Activated T-helper 2 cell treated with anti-CD3 and anti-CD28 coated beads, Interferon-gamma antibody, Interleukin-2, Interleukin-4, amounts not matched to agents 10 μg/mL and 5 μg/mL and 100 μg/mL, durations not matched to agents 14 hours and 24 hours and 36 hours (primary cell): ENCODE measurements at places on chromosomes 1 and 21. TPM values are rescaled to one million over a fixed set of nuclear protein-coding genes. Genes with fewer than 3 reads are reported as not detected.

- no peak for DNase-seq
- no peaks in the 10 kb centered on the region for H3K27me3 ChIP-seq
- no peak overlapping the region for H3K27ac ChIP-seq
- H3K36me3 ChIP-seq, result no peaks in the 10 kb centered on the region
Observed at GRCh38 chr1:217393896-217394295, 237.0 kb downstream of the GPATCH2 start.

DNA sequence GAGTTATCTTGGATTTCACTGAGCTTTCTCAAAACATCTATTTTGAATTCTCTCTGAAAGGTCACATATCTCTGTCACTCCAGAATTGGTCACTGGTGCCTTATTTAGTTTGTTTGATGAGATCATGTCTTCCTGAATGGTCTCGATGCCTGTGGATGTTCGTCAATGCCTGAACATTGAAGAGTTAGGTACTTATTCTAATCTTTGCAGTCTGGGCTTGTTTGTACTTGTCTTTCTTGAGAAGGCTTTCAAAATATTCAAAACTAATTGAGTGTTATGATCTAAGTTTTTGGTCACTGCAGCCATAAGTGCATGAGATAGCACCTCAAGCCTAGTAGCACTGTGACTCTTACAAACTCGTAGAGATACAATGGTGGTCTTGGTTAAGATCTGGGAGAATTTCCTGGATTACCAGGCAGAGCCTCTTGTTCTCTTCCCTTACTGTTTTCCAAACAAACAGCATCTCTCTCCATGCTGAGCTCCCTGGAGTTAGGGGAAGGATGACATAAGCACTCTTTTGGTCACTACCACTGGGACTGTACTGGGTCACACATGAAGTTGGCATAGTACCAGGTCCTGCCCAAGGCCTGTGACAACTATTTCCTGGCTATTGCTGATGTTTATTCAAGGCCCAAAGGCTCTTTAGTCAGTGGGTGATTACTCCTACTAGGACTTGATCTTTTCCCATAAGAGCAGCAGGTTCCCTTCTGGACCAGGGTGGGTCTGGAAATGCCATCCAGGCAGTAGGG lies 25.6 kb downstream of the SLC22A15 start:
- no peak overlapping the region for H3K4me3 ChIP-seq
- peaks cover 7% of the 10 kb centered on the region for H3K4me1 ChIP-seq
- peaks cover 5% of the 10 kb centered on the region for H3K36me3 ChIP-seq
- no peak for DNase-seq
- H3K27me3 ChIP-seq, result peaks cover 3% of the 10 kb centered on the region
- no peak overlapping the region for H3K27ac ChIP-seq

DNA sequence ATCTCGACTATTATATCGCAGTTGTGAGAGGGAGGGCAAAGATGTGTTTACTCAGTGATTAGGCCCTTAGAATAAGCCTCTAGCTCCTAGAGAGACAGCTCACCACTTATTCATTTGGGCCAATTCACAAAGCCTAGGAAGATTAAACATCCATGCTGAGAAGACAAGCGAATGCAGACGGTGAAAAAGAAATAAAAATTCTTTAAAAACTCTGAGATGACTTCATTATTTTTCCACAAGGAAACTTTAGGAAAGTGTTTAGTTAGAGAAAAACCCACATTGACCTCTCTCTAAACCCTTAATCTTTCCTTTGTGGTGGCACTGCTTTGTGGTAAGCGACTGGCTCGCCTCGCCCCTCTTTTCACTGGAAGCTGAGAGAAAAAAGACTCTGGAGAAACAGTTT lies 146.8 kb upstream of the DMRTA2 start:
- no peak for DNase-seq
- no peaks in the 10 kb centered on the region for H3K27me3 ChIP-seq
- H3K4me1 ChIP-seq, result no peaks in the 10 kb centered on the region
- H3K27ac ChIP-seq, result no peak overlapping the region

- DNase-seq, result no peak
- H3K4me1 ChIP-seq, result peaks cover 46% of the 10 kb centered on the region
- H3K27ac ChIP-seq, result peak overlapping the region; percentile 13
- H3K36me3 ChIP-seq, result peaks cover 66% of the 10 kb centered on the region
- H3K27me3 ChIP-seq, result no peaks in the 10 kb centered on the region
Observed at GRCh38 chr1:84985365-84985764, 11.5 kb downstream of the MCOLN2 start.

GRCh38 chr1:224080115-224080774 lies 33.7 kb upstream of the FBXO28 start:
- H3K4me3 ChIP-seq, result no peak overlapping the region
- H3K4me1 ChIP-seq, result peaks cover 3% of the 10 kb centered on the region
- H3K36me3 ChIP-seq, result no peaks in the 10 kb centered on the region
- no peak overlapping the region for H3K27ac ChIP-seq
- DNase-seq, result no peak
- peaks cover 18% of the 10 kb centered on the region for H3K27me3 ChIP-seq

DNA sequence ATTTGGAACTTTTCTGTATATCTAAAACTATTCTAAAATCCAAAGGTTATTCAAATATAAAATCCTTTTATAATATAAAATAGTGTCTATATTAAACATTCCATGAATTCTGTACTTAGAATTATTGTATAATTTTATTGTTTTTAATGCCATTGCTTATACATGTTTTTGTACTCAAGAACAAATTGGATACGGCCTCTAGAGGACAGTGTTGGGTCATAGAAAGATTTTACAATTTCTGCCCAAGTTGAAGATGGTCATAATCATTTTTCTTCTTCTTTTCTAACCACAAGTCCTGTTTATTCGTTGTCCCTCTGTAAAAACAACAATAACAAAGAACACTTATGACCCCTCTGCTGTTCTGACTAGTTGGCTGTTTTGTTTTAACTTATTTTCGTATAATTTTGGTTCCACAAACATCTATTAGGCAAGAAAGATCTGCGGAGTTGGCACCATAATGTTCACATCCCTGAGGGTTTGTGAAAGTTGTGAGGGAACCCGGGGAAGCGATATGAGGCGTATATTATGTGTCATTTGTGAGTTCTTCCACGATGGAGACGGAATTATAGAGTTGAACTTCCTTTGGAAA lies 75.7 kb upstream of the KIF26B start:
- peaks cover 2% of the 10 kb centered on the region for H3K4me1 ChIP-seq
- no peak overlapping the region for H3K27ac ChIP-seq
- no peaks in the 10 kb centered on the region for H3K36me3 ChIP-seq
- peaks cover 4% of the 10 kb centered on the region for H3K27me3 ChIP-seq

- H3K27me3 ChIP-seq, result peaks cover 4% of the 10 kb centered on the region
- no peak overlapping the region for H3K27ac ChIP-seq
- peaks cover 10% of the 10 kb centered on the region for H3K4me1 ChIP-seq
- no peak for DNase-seq
Observed at GRCh38 chr1:43035821-43036741, 77.4 kb upstream of the SLC2A1 start.

DNA sequence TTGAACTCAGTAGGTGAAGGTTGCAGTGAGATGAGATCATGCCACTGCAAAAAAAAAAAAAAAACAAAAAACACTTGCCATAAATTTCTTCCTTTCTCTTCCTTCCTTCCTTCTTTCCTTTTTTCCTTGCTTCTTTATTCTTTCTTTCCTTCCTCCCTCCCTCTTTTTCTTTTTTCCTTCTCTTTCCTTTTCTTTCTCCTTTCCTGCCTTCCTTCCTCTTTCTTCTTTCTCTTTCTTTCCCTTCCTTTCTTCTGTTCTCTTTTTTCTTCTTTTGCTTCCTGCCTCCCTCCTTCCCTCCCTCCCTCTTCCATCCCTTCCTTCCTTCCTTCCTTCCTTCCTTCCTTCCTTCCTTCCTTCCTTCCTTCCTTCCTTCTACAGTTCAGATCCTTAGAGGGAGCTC lies 71.2 kb downstream of the LYPLAL1 start:
- no peaks in the 10 kb centered on the region for H3K36me3 ChIP-seq
- H3K27me3 ChIP-seq, result no peaks in the 10 kb centered on the region
- H3K4me1 ChIP-seq, result no peaks in the 10 kb centered on the region
- H3K27ac ChIP-seq, result no peak overlapping the region
- no peak overlapping the region for H3K4me3 ChIP-seq

DNA sequence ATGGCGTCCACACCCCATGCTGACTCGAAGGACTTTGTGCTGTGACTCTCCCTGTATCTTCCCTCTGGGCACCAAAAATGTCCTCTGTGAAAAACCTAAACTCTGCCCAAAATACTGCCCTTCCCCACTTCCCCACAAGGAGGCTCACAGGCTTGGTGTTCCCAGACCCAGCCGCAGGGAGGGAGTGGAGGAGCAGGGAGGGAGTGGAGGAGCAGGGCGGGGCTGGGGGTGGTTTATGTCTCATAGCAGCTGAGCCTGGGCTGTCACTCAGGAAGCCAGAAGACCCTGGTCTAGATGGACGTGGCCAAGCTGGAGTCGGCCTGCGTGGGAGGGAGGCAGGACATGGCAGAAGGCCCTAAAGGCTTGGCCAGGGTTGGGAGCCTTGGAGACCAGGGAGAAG lies 461.7 kb downstream of the PTPRU start:
- H3K27ac ChIP-seq, result no peak overlapping the region
- no peaks in the 10 kb centered on the region for H3K36me3 ChIP-seq
- no peak for DNase-seq
- H3K4me3 ChIP-seq, result no peak overlapping the region
- no peaks in the 10 kb centered on the region for H3K4me1 ChIP-seq

DNA sequence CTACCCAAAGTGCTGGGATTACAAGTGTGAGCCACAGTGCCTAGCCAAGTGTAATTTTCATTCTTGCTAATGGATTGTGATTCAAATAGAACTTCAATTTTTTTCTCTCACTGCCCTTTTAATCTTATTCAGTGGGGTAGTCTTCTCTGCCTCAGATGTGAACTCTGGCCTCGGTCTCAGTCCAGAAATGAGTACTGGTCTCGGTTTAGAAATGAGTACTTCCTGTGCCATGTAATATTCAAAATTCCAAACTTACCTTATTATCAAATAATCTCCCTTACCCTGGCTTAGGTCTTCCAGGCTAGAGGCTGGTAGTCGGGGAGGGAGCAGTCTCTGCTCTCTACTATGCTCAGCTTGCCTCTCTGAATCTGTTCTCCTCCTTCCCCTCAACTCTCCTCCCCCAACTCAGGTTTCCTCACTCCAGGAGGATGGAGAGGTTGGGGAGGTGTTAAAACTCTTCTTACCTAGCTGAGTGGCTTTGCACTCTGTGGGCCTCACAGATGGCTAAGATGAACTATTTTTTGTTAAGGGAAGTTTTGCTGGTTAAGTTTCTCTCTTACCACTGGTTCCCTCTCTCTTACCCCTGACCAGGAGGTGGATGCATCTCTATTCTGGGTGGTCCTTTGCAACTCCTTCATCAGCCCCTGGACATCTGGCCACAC lies 4.8 kb upstream of the SLAMF9 start:
- no peaks in the 10 kb centered on the region for H3K36me3 ChIP-seq
- H3K4me1 ChIP-seq, result peaks cover 10% of the 10 kb centered on the region
- no peak for DNase-seq
- no peak overlapping the region for H3K27ac ChIP-seq
- no peak overlapping the region for H3K4me3 ChIP-seq

- H3K36me3 ChIP-seq, result peaks cover 45% of the 10 kb centered on the region
- peaks cover 30% of the 10 kb centered on the region for H3K4me1 ChIP-seq
- DNase-seq, result no peak
Observed at GRCh38 chr1:37808369-37809319, 636 bp upstream of the YRDC start.

DNA sequence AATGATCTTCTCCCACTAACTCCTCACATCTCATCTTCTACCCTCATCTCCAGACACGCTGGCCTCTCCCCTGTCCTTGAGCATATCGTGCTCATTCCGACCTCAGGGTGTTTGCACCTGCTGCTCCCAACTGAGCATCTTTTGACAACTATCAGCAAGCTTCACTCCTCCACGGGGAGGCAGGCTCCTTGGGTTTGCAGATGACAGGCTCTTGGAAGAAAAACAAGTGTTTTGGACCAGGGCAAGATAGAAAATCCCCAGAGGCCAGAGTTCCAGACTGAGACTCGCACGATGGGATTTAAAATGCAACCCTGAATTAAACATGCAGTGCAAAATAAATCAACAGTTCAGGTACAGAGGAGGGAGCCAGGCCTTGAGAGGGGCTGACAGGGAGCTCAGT lies 246.7 kb downstream of the PTPRU start:
- no peak overlapping the region for H3K27ac ChIP-seq
- H3K4me1 ChIP-seq, result no peaks in the 10 kb centered on the region
- DNase-seq, result no peak
- H3K27me3 ChIP-seq, result peaks cover 12% of the 10 kb centered on the region
- H3K36me3 ChIP-seq, result no peaks in the 10 kb centered on the region

DNA sequence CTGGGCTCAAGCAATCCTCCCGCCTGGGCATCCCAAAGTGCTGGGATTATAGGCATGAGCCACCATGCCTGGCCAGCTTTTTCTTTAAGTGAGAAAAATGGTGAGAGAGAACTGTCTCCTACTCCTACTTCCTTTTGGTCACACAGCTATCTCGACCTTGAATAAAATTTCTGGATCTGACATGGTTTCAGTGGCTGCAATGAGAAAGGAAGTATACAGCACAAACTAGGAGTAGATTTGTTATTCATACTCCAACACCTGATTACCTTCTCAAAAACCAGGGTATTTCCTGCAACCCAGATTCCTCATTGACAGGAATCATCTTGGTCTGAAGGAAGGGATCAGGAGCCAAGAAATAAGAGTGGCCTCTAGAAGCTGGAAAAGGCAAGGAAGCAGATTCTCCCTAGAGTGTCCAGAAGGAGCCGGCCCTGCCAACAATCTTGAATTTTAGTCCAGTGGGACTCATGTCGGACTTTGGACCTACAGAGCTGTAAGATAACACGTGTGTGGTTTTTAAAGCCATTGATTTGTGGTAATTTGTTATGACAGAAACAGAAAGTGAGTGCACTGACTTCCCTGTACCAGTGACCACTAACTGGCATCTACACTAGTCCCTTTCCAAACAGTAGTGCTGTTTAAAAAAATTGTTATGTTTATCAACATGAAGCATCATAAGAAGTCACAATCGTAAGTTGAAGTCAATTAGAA lies 516.6 kb downstream of the SMYD3 start:
- no peak for DNase-seq
- no peak overlapping the region for H3K4me3 ChIP-seq
- peaks cover 1% of the 10 kb centered on the region for H3K4me1 ChIP-seq
- no peaks in the 10 kb centered on the region for H3K27me3 ChIP-seq
- no peak overlapping the region for H3K27ac ChIP-seq

GRCh38 chr1:109283748-109284600 lies 1.0 kb upstream of the PSRC1 start:
- H3K4me1 ChIP-seq, result peaks cover 21% of the 10 kb centered on the region
- H3K27ac ChIP-seq, result peak overlapping the region; percentile 79
- peak overlapping the region; percentile 93 for H3K4me3 ChIP-seq
- peaks cover 9% of the 10 kb centered on the region for H3K27me3 ChIP-seq

- H3K27me3 ChIP-seq, result peaks cover 65% of the 10 kb centered on the region
- no peaks in the 10 kb centered on the region for H3K4me1 ChIP-seq
- H3K4me3 ChIP-seq, result no peak overlapping the region
- no peak for DNase-seq
Observed at GRCh38 chr1:26044971-26045721, 772 bp downstream of the SLC30A2 start.

- H3K4me1 ChIP-seq, result no peaks in the 10 kb centered on the region
- H3K4me3 ChIP-seq, result no peak overlapping the region
- no peaks in the 10 kb centered on the region for H3K27me3 ChIP-seq
- H3K36me3 ChIP-seq, result peaks cover 18% of the 10 kb centered on the region
- H3K27ac ChIP-seq, result no peak overlapping the region
Observed at GRCh38 chr1:246765521-246765920, 41.3 kb downstream of the SCCPDH start.

Gene NBPF20
- 0.82 and 1.2 TPM in 2 replicates for total RNA-seq

Gene RYR2
- total RNA-seq, result 8.7 and 8.8 TPM in 2 replicates

Gene RGS13
- not detected in 2 replicates for total RNA-seq

Gene OR2T35
- not detected in 2 replicates for total RNA-seq

Gene REN
- total RNA-seq, result not detected in 2 replicates

Gene DMRTA2
- total RNA-seq, result not detected in 2 replicates

Gene FYB2
- not detected in 2 replicates for total RNA-seq

Gene SLC44A5
- not detected in 2 replicates for total RNA-seq

Gene FAM72C
- total RNA-seq, result 16.9 and 18.7 TPM in 2 replicates

Gene CATSPERE
- 0.18 and 0.25 TPM in 2 replicates for total RNA-seq
